ENCODE measurements at places on chromosomes 6 and 20.

GRCh38 chr6:105626295-105627158 is 223.6 kb upstream of the PREP start:
- no peak for DNase-seq

DNA sequence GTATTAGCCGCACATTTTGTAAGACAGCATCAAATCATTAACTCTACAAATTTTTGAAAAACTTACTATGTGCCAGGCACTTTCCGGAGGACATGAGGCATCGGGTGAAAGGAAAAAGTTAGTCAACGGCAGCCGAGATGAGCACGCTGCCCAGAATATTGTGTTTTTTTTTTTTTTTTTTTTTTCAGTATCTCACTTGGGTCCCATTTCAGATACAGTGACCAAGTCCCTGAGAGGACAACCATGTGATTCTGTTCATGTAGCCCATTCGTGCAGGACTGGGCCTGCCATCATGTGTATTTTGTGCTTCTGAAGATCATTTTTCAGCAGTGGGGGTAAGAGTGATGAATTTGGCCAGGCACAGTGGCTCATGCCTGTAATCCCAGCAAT is 1.3 kb downstream of the SLA2 start:
- no peak for DNase-seq

- no peak for DNase-seq
Observed at GRCh38 chr20:33821270-33821836, 10.2 kb downstream of the CHMP4B start.

- no peak for DNase-seq
Observed at GRCh38 chr6:81735756-81736380, 16.6 kb downstream of the TENT5A start.

- DNase-seq: no peak
Observed at GRCh38 chr6:156068881-156069280, 613.2 kb upstream of the NOX3 start.

DNA sequence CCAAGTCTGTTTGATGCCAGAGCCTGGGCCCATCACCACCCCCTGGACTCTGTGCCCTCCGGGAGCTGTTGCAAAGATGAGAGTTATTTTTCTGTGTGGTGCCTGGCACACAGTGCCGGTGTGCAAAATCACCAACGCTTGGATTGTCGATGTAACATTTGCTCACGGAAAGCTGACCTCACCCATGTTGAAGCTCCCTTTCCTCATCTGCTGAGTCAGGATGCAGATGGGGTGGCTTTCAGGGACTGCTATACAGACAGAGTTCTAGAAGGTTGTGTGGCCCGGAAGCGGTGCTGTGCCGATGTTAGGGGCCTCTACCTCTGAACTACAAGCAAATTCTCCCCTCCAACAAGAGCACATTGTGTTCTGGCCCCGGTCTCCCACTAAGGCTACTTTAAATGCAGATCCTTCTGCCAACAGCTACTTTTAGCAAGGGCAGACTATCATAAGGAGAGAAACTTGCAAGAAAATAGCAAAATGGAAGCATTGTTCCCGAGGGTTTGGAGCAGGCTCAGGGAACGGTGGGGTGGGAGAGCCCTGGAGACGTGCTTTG is 34.0 kb downstream of the EYA2 start:
- DNase-seq: no peak

DNA sequence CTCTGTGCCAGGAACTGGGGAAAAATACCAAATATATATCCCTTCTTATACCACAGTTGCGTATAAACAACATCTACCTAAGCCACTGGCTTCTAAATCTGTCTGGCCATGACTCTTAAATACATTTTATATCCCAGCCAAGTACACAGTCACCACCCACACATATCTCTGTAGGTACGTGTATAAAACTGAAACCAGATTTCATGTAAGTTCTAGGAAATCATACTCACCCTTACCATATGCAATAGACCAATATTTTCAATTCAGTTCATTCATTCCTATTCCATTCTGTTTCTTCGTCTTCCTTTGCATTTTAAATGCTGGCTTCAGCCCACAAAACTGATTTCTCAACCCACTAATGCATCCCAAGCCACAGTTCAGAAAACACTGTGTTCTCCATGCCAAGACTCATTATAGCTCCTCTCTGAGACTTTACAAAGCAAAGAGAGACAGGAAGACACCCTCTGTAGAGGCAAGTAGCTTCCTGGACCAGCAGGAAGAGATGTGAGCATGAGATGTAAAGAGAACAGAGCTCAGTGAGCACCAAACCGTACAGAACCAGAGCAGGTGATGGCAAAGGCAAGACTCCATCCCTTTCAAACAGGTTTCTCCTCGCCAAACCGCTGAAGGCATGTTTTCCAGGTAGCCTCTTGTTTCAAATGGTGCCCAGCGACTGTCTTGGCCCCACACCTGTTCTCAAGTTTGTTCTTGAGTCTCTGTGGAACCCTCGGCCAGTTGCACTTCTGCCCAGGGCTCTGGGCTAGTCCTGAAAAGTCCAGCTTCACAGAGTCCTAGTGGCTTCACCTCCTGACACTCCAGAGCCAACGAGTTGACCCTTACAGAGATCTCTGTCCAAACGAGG is 18.7 kb downstream of the FAM50B start:
- no peak for DNase-seq

Measured in NCI-H1930 (cell line).